ENCODE measurements at places on chromosomes 2 and 18.

DNA sequence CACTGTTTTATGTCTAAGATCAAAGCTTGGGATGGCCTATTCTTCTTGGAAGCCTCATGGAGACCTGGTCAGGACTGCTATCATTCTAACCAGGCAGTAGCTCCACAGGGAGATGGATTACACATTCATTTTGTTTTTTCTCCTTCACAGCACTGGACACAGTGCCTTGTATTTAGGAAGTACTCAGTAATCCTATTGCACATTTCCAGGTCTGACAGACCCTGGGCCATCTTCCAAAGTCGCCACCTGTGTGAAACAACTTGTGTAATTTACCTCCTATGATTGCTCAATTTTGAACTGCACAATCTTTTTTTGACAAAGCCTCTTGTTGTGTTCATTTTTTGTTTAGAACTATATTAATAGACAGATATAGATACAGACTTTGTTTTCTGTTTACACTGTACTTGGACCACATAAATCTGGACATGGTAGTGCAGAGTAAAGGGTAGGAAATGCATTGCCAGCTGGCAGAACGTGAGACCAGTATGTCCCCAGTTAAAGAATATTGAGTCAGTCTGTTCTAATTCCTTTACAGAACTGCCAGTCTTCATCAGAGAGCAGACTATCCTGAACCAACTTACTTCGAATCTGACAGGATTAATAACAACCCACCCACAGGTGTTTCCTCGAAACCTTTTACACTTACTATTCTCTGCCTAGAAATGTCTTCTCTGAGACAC lies 277.8 kb upstream of the CYRIA start:
- no peak for DNase-seq

GRCh38 chr2:20633794-20634506 lies 16.9 kb downstream of the HS1BP3 start:
- DNase-seq, result no peak

DNA sequence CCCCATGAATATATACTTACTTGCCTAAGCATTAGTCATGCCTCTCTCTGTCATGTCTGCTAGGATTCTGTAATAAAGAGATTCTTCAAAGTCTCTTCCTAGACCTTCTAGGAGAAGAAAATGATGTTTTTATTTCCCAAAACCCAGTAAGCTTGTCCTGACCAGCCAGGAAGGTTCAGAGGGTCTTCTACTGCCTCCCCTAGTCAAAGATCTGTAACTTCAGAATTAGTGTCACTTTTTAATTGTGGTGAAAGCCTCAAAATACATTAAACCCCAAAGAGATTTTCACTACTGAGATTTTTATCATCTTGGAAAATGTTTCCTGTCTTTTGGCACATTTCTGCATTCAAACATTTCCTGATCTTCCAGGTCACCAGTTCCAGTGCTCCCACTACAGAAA lies 232.9 kb upstream of the STK17B start:
- no peak for DNase-seq

DNA sequence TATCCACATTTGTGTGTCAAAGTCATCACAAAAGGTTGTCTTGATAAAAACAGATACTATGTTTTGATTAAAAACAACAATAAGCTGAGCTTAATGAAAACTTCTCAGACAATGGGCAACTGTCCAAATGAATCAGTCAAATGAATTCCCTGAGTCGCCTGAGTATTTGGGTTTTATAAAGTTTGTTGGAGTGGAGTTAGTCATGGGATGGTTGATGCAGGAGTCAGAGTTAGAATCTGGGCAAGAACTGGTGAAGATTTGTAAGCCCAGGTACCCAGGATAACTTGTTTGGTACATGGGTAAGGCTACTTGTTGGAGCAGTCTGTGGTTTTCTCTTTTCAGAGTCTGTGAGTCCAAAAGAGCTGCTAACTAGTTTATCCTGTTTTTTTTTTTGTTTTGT lies 34.4 kb upstream of the RAPGEF4 start:
- DNase-seq, result no peak

DNA sequence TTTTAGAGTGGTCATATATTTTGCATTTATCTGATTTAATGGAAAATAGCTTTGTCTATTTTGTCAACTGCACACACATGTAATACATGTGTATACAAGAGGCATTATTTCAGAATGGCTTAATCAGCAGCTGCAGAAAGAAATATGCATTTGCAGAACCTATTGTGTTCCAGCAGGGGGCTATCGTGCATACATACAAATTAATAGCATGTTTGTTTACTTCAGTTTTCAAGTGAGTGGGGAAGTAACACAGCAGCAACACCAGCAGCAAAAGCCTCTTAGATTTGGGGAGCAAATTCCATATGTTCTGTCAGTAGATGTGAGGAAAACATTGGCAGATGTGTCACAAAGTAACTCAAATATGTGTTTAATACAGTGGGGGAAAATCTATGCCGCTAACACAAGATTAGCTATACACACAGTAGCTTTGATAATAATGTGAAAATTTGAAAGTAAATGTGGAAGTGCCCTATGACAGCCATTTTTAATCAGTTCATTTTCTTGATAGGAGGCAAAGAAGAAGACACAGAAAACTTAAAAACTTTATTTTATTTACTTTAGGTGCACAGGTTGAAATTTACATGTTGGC lies 218.1 kb downstream of the WDR7 start:
- no peak for DNase-seq

DNA sequence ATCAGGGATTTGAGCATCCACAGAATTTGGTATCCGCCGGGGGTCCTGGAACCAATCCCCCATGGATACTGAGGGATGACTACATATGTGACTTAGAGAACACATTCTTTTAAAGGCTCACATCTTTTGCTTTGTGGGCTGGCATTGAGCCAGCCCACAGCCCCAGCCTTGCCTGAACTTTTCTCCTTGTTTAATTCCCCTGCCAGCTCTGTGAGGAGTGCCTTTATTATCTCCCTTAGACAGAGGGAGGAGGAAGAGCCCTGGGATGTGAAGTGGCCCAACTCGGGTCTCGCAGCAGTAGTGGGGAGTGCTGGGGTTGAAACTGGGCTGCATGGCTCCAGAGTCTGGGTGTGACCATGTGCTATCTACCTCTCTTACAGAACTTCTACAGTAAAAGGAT lies 7.6 kb downstream of the TTC39C start:
- no peak for DNase-seq

GRCh38 chr2:191559569-191559968 lies 118.4 kb upstream of the NABP1 start:
- no peak for DNase-seq

DNA sequence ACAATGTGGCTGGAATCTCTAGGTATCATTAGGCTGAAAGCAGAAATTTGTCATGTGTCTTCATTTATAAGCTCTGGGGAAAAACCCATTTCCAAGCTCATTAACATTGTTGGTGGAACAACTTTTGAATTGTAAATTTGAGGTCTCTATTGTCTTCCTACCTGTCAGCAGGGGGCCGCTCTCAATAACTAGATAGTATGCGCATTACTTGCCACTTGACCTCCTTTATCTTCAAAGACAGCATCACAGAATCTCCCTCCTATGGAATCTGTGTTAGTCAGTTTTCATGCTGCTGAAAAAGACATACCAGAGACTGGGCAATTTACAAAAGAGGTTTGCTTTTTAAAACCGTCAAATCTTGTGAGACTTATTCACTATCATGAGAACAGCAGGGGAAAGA lies 223.1 kb downstream of the CALCRL start:
- no peak for DNase-seq

DNA sequence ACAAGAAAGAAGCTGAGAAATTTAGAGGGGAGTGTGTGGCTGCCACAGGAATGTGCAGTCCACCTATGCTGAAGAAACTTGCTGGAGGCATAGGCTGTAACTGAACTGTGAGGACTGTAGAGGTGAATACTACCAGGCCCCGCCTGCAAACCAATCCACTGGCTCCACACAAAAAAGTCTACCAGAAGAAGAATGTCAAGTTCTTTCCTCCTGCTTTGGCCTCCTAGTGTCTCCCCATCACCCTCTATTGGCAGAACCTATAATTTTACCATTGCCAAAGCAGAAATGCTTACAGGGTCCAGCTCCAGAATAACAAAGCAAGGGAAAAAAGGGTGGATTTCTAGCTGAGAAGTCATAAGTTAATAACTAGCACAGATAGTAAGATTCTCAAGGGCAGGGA lies 5.9 kb upstream of the ATP5MC3 start:
- no peak for DNase-seq

DNA sequence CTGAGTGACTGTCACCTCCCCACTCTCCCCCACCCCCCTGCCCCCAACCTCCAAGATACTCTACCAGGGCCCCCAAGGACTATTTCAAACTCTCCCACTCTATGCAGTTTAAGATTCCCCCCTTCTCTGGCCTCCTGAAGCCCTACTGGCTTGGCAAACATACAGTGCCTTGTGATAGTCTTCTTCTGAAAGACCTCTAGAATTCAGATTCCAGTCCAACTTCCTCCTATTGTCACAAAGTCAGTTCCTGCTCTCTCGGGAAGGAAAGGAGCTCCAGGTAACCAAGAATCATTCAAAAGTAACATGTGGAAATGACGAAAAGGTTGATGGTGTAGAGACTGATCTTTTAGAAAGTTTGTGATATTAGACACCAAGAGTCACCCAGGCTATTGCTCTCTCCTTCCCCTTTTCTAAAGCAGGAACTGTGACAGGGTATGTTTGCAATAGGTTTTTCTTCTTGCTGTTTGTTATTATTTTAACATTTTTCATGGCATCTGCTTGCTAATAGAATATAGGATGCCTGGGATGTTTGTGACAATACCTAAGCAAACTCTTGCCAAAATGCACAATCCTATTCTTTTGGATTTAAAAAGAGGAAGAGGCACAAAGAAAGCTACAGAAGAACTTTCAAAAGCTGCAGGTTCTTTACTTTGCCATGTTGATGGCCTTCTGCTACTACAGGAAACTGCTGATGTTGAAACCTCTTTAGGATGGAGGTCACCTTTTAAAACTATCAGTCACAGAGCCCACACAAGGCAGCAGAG lies 93.5 kb upstream of the MGAT4A start:
- DNase-seq, result no peak
